Suppressor macrophage treated with lipopolysaccharide for 4 hours (primary cell): ENCODE measurements at places on chromosomes 3 and 15.

DNA sequence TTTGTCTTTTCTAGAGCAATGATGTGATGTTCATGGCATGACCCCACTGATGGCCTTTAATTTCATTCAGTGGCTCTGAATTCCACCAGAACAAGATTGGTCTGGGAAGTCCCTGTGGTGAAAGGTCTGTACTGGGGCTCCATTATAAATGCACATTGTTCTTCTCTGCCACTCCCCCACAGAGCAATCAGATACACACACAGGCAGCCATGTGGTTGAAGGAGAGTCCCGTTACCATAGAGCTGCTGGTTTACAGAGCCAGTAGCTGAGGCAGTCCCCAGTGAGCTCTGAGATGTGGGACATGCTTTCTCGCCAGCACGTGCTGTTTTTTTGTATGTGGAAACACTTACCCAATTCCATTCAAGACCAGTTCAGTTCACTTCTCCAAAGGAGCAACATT lies 172.7 kb upstream of the TRIM42 start:
- no peak for DNase-seq

GRCh38 chr15:101646672-101647071 lies 5.5 kb downstream of the TM2D3 start:
- DNase-seq, result no peak

DNA sequence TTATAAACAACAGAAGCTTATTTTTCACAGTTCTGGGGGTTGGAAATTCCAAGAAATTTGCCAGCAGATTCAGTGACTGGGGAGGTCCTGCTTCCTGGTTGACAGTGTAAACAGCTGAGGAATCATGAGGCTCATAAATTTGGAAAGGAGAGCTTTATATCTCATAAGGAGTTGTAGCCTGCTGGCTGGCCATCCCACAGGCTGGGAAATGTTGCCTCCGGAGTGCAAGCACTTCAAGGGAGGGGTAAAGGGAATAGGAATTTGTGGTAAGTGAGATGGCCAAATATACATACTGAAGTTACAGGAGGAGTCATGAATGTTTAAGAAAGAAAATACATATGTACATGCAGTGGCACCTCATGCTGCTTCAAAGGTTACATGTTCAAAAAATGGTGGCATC lies 217.2 kb upstream of the CBLB start:
- DNase-seq, result no peak

GRCh38 chr15:57203906-57204305 lies 172.4 kb upstream of the CGNL1 start:
- no peak for DNase-seq

DNA sequence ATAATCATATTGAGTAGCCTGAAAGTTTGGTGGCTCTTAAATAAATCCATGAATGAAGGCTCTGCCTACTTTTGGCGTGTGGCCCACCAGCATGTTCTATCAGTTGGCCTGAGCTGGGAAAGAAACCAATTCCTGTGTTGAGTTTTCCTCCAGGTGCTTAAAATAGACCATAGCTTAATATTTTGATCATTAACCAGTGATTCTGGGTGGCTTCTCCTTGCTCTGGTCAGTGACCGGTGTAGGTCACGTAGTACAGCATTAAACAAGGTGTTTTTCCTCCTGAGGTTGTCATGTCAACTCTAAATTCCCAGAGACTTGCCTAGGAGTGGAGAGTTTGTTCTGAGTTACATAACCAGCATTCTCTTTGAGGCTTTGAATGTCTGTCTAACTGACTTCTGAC lies 1.3 kb downstream of the HHLA2 start:
- DNase-seq, result no peak

GRCh38 chr3:46523556-46523955 lies 25.8 kb downstream of the RTP3 start:
- no peak for DNase-seq

- no peak for DNase-seq
Measured at GRCh38 chr3:100825574-100825973, 116.3 kb downstream of the TFG start.

GRCh38 chr3:87268646-87269211 lies 7.7 kb downstream of the POU1F1 start:
- no peak for DNase-seq

DNA sequence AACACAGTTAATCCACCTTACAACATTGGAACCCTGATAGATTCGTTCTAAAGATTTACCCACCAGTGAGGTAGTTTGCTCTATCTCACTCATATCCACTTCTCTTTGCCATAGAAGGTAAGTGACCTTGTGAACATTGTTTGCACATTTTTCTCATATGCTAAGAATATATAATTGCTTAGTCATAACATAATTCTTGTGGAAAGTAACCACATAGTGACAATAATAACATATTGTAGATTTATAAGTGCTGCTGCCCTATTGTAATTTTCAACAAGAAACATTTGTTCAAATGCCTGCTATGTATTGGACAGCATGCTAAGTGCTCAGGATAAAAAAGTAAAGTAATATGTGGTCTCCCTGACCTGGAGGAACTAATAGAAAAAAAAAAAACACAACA lies 554.2 kb upstream of the KCNMB2 start:
- no peak for DNase-seq

GRCh38 chr3:36379872-36380220 lies 458 bp upstream of the STAC start:
- DNase-seq, result no peak

DNA sequence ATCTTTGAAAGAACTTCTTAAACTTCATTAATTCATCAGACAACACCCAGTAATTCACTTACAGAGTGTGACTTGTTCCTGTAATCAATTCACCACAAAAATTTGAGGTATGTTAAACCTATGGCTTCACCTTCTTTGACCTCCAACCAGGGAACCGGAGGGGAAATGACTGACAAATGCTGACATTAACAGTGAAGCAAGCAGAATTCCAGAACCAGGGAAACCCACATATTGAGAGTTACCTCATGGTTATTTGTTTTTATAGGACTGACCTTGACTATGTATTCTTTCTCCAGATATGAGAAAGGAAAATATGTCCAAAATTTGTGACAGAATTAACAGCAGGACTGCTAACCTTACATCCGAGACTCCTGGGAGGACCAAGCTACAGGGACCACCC lies 2.7 kb downstream of the P3H2 start:
- DNase-seq, result no peak
